ENCODE measurements at places on chromosomes 1 and 21.

GRCh38 chr21:45366476-45366875, 38.5 kb upstream of the COL18A1 start:
- DNase-seq, result no peak

DNA sequence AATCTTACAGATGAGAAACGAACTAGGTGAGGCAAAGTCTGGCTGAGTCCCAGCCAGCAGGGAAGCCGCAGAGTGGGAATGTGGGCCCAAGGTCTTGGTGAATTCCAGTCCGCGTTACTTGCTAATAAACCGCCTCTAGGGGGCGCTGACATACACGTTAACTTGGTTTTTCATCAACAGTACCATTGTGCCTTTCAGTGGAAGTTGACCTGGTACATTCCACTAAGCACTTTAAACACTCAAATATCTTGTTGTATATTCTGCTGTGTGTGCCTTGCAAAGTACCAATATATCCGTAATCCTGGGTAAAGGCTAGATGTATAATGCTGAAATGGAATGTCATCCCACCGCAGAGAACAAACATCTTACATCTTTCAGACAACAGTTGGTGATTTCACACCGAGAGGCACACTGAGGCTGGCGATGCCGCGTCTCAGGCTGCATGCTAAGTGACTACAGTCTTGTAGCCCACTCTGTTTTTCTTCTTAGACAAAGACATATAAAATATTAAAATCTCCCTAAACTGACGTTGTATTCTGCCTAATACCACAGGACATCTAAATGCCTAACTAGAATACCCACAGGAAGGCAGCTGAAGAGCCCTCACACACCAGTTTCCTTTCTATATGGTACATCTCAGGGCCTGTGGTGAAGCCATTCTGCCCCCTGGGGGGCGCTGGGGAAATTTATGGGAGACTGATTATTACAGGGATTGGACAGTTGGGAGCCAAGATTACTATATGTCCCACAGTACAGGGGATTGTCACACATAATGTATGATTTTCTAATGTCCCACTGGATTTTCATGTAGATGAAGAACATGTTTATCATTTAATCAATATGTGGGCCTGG, 49.2 kb upstream of the C1orf198 start:
- peak; percentile 77 for DNase-seq

DNA sequence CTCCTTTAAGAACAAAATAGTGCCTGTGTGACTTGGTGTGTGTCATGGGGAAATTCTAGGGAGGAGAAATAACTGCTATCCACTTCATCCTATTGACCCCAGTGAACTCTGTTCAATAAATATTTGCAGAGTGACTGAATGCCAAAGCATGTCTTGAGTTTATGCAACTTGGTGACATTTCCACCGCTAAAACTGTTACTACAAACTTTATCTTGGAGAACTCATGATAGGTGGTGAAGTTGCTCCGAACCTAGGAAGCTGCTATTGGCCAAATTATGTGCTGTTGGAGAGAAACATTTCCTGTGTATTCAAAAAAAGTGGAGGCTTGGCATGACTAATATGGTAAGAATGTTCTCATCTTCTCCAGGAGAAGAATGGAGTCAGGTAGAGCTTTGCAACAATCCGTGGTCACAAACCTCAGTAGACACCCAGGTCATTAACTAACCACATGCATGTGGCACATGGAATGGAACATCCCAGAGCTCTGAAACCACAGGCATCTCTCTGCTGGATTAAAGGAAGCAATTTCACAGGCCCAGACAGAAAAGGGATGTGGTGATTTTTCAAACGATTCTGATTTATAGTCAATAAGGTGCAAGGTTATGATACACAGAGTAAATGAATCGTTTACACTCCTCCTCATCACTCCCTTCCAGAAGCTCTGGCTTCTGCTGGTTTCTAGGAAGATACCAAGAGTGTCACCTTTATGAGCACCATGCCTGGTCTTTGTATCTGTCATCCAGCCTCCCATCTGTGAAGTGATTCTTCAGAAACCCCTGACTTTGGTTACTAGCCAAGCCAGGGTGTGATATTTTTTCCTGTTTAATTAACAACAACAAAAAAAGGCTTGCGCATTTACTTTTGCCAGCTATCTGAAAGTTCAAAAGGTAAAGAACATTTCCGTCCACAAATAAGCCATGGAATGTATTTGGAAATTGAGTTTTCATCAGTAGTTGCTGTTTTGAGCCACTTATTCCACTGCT, 361.1 kb downstream of the TGFB2 start:
- no peak for DNase-seq

DNA sequence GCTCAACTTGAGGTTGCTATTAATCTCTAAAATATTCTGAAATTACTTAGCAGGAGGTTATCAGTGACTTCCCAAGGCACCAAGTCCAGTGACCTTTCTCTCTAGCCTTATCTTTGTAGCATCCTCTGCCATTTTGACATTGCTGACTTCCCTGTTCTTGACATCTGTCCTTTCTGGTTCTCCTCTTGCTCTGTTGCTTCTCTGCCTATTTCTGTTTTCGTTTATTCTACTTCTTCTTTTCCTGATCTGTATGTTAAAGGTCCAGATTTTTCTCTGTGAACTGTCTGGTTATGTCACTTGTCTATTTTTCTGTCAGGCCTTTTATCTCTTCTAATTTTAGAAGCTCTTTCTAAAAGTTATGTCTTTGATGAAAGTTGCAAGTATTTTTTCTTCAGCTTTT, 178.8 kb downstream of the VPS13D start:
- no peak for DNase-seq

GRCh38 chr21:38036016-38036415, 119.8 kb upstream of the KCNJ6 start:
- no peak for DNase-seq

GRCh38 chr1:41500378-41500777, 15.9 kb upstream of the EDN2 start:
- no peak for DNase-seq

GRCh38 chr1:152167835-152168534, 9.0 kb upstream of the RPTN start:
- DNase-seq, result no peak

DNA sequence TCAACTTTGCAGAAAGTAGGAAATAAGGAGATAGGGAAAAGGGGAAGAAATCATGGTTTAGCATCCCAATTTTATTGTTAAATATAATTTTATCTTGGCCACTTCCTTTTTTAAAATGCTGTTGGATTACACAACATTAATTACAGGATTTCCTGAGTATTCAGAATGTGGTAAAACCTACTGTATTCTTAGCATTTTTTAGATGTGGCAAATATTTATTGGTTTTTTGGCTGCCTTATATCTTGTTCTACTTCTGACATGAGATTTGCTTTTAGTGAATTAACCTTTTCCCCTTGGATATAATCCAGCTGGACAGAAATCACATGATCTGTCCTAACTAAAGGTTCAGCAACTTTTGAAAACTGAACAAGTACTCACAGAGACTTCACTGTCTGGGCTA, 104.9 kb downstream of the PTGS2 start:
- DNase-seq, result no peak

DNA sequence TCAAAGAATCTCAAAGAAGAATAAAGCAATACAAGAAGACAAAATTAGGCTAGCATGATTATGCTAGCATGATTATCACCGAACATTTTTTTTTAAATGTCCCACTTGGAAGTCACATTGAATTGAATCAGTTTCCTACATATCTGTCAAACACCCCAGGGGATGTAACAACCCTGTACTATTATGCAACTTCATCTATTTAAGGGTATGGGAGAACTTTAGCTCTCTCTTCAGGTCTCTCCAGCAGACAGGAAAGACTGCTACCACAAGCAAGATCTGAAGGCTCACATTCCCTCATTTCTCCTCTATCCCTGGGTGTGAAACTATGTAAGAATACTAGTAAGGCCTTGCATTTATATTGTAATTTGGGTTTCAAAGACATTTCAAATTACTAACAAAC, 52.8 kb downstream of the EDEM3 start:
- no peak for DNase-seq

DNA sequence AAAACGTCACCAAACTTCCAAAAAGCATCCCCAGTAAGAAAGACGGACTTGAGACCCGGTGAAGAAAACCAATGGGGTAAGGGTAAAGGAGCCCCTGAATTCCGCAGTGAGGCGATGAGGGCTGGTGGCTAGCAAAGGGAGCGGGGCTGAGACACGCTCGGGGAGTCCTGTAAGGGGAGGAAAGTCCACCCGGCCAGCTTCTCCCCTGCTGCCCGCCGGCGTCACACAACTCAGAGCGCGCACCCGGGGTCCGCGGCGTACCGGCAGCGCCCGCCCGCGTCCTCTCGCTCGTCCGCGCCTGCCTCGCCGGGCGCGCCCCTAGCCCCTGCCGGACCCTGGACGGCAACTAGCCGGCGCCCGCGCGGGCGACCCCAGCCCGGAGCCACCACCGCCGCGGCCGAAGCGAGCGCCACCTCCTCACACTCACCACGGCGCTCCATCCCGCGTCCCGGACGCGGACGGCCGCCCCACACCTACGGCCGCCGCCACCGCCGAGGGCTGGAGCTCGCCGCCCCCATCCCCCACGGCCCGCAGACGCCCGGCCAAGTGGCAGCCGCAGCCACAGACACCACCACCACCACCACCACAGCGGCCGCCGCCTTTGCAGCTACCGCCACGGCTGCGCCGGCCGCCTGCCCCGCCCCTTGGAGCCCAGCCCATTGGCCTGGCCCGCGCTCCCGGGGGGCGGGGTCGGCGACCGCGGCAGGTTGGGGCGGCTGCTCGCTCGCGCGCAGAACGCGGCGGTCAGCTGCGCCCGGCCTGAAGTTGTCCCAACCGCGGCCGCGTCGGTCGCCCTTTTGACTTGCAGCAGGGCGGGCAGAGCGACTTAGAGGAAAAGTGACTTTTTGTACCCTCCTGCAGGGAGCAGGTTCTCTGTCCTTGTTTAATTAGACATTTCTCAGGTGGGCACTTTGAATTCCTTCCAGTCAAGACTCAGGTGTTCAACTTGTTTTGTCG, 10.0 kb upstream of the ARHGAP29 start:
- DNase-seq, result peak; percentile 12

DNA sequence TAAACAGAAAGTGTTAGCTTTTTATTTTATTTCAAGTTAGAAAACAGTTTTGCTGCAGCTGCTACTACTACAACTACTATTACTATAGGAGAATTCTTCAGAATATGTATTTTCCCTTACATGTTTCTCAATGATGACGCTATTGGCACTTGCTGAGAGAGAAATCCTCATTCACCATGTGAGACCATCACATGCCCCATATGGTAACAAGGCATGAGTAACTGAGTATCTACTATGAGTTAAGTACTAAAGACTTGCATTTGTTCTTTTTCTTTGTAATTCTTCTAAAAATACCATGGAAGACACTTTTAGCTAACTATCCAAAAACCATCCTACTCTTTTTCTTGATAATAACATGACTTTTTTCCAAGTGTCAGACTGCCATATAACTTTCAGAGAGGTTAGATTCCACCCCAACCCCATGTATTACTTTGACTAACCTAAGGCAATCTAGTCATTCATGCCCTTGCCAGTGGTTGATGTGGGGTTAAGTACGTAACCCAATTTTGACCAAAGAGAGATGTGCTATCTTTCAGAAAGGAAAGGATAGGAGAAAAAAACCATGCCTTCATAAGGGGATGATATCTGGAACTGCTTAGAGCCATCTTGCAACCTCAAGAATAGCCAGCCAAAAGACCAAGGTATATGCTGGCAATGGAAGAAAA, 42.9 kb downstream of the COP1 start:
- DNase-seq, result no peak

- DNase-seq, result peak; percentile 15
Observed at GRCh38 chr1:19974822-19975416, 4.5 kb downstream of the PLA2G2A start.

DNA sequence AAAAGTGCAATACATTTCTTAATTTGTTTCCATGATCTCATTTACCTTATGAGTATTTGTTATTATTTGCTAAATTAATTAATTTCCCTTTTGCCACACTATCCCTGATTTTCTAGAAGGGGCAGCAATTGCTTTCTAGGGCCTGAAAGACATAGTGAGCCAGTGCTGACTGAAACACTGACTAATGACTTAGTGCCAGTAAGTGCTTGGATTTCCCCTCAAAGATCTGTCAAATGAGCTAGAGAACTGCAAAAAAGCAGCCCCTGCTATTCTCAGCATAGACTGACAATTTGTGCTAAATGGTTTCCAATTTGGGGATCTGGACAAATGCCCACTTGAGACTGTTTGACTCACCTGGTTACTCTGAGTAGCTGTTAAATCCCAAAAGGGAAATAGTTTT, 35.6 kb upstream of the USH2A start:
- no peak for DNase-seq

DNA sequence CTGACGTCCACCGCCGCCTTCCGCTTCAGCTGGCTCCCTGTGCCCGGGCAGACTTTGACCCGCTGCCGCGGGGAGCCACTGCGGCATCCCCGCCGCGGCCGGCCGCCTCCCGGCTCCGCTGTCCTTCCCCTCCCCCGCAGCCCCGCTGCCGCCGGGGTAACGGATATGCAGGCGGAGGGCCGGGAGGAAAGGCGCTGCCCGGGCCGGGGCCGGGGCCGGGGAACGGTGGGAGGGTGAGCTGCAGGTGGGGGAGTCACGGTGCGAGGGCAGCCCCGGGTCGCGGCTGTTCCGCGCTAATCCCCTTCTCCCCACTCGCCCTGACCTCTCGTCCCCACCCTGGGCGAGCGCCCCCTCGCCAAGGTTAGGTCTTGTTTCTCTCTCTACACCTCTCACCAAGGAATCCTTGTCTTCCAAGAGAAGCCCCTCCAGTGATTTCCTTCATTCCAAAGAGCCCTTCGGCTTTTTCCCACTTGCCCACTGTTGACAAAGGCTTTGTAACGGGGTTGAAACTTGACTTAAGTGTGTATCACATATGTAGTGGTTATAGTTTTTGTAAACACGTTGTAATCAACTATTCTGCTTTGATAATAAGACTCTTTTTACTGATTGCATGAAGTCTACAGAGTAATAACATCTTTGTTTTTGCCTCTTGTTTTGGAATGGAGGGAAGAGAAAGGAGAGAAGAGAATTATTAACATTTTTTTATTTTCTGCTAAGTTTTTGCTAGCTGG, 669 bp downstream of the XPR1 start:
- no peak for DNase-seq

- no peak for DNase-seq
Observed at GRCh38 chr1:109763646-109764415, at the start of gene EPS8L3. Gene EPS8L3 (minus strand): TSS chr1:109763923. CDS start chr1:109761749, 2,174 bp downstream.

GRCh38 chr1:190754666-190755065, 277.0 kb upstream of the BRINP3 start:
- DNase-seq, result no peak

DNA sequence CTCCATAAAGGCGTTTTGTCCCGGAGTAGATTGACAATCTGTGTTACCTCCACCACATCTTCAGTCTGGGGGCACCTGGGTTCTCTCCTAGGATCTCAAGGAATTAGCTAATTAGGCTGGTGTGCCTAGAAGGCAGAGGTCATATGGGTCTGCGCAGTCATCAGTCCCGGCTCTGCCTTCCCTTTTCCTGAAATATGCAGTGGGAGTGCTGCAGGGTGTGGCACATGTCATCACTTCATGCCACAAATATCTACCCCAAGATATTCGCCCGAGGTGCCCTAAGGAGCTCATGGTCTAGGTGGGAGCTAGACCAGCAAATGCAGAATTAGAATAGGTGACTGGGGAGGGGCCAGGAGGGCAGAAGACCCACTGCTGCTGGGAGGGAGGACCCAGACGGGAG, 42.9 kb downstream of the ACTL8 start:
- no peak for DNase-seq

All from NCI-H1092 (cell line).